ENCODE measurements at places on chromosomes 11 and 22. TPM values are rescaled to one million over a fixed set of nuclear protein-coding genes. Genes with fewer than 3 reads are reported as not detected.

DNA sequence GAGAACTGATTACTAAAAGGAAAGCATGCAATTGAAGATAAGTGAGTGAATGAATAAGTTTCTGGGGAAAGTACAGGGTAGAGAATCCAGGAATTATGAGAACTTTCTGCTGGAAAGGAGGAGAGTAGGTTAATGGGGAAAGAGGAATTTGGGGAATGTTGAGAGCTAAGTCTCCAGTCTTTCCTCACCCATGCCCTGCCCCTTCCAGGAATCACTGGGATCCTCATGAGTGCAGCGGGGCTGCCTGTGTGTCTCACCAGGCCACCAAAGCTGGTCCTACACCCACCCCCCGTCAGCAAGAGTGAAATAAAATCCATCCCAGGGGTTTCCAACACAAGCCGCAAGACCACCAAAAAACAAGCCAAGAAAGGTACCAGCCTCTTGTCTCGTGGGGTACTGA, 17.0 kb downstream of the DTX4 start:
- no peaks in the 10 kb centered on the region for H3K36me3 ChIP-seq
- H3K27me3 ChIP-seq: no peaks in the 10 kb centered on the region
- peak overlapping the region; percentile 33 for H3K27ac ChIP-seq
- no peak for DNase-seq
- H3K4me1 ChIP-seq: peaks cover 64% of the 10 kb centered on the region

Gene TUBA8
- 2.7 TPM for polyA plus RNA-seq

Gene OR5B21
- polyA plus RNA-seq: not detected

DNA sequence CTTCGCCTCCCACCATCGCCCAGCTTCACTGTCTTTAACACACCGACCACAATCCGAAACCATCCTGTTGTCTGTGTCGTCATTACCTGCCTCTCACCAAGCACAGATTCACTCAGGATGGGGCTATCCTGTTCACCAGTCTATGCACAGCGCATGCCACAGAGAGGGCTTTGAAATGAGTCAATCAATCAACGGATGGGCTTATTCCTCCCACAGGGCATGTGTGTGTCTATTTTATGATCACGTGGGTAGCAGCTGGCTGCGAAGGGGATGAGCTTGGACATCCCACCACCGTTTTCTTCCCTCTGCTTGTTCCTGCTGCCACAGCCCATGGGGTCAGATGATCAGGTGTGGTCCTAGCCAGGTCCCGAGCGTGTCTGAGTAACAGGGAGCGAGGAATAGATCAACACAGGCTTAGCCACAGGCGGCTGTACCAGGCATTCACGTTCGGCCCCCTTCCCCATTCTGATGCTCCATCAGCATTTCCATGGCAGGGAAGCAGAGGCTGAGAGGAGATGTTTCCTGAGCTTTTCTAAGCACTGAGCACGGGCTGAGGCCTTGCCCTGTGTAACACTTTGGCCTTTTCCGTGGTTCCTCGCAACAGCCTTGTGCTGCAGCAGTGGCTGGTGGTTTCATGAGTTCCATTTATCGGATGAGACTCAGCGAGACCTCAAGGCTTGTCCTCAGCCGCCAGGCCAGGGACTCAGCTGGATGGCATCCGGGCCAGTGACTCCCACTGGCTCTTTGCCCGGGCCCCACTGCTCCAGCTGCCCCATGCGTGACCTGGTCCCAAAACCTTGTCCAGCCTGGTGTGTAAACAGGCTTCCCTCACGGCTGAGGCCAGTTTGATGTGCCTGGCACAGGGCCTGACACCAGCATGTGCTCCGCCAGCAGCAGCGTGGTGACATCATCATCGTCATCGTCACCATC, 48.1 kb upstream of the FGF3 start:
- no peaks in the 10 kb centered on the region for H3K4me1 ChIP-seq
- no peak for DNase-seq
- no peaks in the 10 kb centered on the region for H3K27me3 ChIP-seq
- H3K4me3 ChIP-seq: no peak overlapping the region
- no peak overlapping the region for H3K27ac ChIP-seq
- H3K36me3 ChIP-seq: no peaks in the 10 kb centered on the region

GRCh38 chr11:17773674-17774073, 39.1 kb downstream of the KCNC1 start:
- H3K4me1 ChIP-seq: no peaks in the 10 kb centered on the region
- H3K4me3 ChIP-seq: no peak overlapping the region
- no peaks in the 10 kb centered on the region for H3K36me3 ChIP-seq
- no peak overlapping the region for H3K27ac ChIP-seq
- no peaks in the 10 kb centered on the region for H3K27me3 ChIP-seq

Gene CHRDL2
- 0.76 TPM for polyA plus RNA-seq

Gene GLYATL2
- 2.7 TPM for polyA plus RNA-seq

- no peak overlapping the region for H3K4me3 ChIP-seq
- H3K27me3 ChIP-seq: no peaks in the 10 kb centered on the region
- H3K36me3 ChIP-seq: no peaks in the 10 kb centered on the region
- no peak overlapping the region for H3K27ac ChIP-seq
- no peak for DNase-seq
Measured at GRCh38 chr11:87260811-87261210, 223.1 kb downstream of the TMEM135 start.

GRCh38 chr11:18720808-18721560, 5.0 kb downstream of the IGSF22 start:
- peak; percentile 86 for DNase-seq
- H3K27me3 ChIP-seq: peaks cover 12% of the 10 kb centered on the region
- H3K4me3 ChIP-seq: peak overlapping the region; percentile 45
- H3K4me1 ChIP-seq: peaks cover 16% of the 10 kb centered on the region
- no peaks in the 10 kb centered on the region for H3K36me3 ChIP-seq

- H3K4me1 ChIP-seq: peaks cover 62% of the 10 kb centered on the region
- H3K27ac ChIP-seq: peak overlapping the region; percentile 41
- no peaks in the 10 kb centered on the region for H3K36me3 ChIP-seq
- DNase-seq: peak; percentile 88
- H3K27me3 ChIP-seq: no peaks in the 10 kb centered on the region
Measured at GRCh38 chr11:8812438-8812837, 98.6 kb upstream of the AKIP1 start.

DNA sequence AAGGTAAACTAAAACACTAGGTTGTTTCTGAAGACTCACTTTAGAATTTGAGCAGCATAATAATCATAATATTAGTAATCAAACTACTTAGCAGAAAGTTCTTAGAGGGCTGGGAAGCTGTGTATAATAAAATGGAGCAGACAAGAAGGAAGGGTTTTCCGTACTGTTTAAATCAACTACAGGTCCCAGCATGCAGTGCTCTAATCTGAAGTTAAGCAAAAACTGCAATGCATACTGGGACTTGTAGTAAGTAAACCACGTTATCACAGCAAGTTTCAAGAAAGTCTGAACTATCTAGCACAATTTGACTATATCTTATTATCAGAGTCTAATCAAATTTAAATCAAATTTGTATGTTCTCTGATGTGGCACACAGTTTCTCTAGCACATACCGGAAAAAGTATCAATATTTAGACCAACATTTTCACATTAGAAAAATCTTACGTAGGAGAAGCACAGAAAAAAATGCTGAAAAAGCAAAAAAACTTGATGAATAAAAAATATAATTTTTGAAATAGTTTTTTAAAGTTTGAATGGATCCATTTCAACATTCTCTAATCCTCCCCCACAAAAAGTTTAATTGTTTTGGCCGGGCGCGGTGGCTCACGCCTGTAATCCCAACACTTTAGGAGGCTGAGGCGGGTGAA, 8.2 kb downstream of the PHF21A start:
- H3K27me3 ChIP-seq: no peaks in the 10 kb centered on the region
- H3K36me3 ChIP-seq: no peaks in the 10 kb centered on the region
- H3K4me1 ChIP-seq: peaks cover 59% of the 10 kb centered on the region
- no peak overlapping the region for H3K4me3 ChIP-seq
- no peak overlapping the region for H3K27ac ChIP-seq
- no peak for DNase-seq

DNA sequence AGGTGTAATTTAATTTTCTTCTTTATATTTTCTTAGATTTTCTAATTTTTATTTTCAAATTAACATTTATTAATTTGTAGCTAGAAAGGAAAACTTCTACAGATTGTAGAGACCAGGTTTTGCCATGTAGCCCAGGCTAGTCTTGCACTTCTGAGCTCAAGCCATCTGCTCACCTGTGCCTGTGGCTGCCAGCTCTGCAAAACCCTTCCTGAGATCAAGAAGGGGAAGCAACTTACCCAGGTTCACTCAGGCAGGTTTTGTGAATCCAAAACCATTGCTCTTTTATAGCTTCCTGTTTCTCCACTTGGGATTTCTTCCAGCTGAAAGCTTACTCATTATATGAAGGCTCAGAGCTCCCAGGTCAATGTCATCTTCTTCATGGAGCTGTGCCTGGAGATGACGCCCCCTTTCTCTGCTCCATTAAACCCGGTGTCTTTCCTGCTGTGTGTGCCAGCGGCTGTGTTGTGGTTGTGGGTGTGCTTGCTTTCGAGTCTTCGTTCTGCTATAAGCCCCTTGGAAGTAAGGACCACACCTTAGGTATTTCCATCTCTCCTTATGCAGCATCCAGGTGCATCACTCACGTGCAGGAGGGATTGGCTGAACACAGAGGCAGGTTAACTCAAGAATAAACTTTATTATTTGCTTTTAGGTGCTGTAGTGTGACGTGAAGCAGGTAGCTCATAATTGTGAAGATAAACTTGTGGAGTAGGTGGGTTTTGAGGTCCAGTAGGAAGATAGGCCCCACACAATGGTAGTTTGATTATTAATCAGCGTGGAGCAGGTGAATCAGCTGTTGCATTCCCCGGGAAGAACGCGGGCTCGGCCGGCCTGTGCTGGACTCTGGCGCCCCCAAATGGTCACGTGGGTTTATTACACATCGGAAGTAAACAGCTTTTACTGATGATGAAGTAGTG, 42.2 kb upstream of the INCENP start:
- peaks cover 12% of the 10 kb centered on the region for H3K4me1 ChIP-seq
- DNase-seq: peak; percentile 68
- H3K27me3 ChIP-seq: no peaks in the 10 kb centered on the region
- no peaks in the 10 kb centered on the region for H3K36me3 ChIP-seq
- no peak overlapping the region for H3K4me3 ChIP-seq
- H3K27ac ChIP-seq: no peak overlapping the region

Gene GSTP1
- polyA plus RNA-seq: 655 TPM

DNA sequence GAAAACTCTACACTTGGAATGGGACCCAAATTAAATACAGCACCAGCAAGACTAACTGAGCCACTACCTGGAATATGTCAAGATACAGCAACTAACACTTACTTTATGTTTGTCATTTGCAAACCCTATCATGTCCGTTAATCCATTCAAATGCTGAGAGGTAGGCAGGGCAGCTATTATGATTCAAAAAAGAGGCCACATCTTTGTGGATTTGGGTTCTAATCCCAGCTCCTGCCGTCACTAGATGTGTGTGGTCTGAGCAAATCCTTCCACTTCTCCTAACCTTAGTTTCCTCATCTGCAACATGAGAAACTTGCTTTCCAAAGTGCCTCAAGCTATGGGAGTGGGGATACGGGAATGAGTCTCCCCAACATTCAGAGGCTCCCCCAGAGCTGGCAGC, 24.2 kb downstream of the FLI1 start:
- no peaks in the 10 kb centered on the region for H3K36me3 ChIP-seq
- H3K27me3 ChIP-seq: no peaks in the 10 kb centered on the region
- peaks cover 40% of the 10 kb centered on the region for H3K4me1 ChIP-seq
- no peak overlapping the region for H3K4me3 ChIP-seq

DNA sequence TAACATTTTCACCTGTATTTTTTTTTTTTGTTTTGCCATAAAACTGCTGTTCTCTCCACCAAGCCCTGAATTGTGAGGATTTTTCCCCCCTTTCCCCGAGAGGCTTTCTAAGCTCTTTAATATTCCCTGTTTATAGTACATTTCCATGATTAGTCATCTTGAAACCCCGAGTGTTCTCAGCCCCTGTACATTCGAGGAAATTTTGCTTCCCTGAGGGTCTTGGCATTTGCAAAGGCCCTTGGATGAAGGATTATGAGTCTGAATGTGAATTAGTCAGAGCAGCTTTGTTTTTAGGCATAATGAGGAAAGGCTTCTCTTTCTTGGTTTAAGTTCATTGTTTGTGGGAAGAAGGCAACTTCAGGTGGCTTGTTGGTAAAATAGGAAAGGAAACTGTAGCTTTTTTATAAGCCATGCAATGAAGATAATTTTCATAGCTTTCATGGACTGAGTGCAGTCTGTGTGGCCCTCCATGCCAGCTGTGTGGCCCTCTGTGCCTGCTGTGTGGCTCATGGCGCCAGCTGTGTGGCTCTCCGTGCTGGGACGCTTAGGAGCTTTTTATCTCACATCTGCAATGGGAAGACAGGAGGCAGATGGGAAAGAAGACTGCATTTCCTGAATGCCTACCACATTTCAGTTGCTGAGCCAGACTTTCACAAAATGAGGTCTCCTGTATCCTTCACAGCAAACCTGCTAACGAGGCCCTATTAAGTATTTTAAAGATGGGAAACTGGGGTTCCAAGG, 129.0 kb downstream of the TEAD1 start:
- H3K27ac ChIP-seq: peak overlapping the region; percentile 72
- no peaks in the 10 kb centered on the region for H3K36me3 ChIP-seq
- no peak overlapping the region for H3K4me3 ChIP-seq
- H3K27me3 ChIP-seq: peaks cover 6% of the 10 kb centered on the region

Gene NXPE2
- polyA plus RNA-seq: 0.36 TPM

Gene GGT5
- polyA plus RNA-seq: 11.5 TPM

DNA sequence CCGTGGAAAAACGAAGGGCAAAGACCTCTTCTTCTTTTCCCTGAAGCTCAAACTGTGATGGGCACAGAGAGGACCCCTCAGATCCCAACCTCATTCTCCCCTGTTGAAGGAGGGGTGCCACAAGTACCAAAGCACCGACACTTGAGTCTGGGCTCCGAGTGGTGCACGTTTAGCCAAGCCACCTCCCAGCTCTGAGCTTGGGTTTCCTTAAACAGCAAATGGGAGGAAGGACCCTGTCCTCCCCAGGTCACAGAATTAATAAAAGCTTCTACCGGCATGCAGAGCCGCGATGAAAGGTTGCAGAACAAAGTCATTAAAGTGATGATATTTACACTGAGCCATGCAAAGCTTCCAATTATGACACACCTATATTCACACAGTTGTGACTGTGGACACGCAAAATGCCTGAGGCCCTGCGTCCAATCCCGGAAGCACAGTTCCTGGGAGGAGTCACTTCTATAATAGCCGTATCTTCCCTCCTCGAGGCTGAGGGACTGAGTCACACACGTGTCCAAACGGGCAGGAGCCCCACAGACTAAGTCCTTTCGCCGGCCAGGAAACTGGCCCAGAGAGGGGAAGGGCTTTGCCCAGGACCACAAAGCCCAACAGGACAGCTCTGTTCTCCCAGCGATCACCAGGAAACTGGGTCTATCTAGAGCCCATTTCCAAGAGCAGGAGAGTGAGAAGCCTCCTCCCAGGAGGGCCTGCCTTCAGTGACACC, 922 bp upstream of the CSNK1E start:
- H3K4me3 ChIP-seq: peak overlapping the region; percentile 12
- H3K27me3 ChIP-seq: no peaks in the 10 kb centered on the region
- H3K27ac ChIP-seq: peak overlapping the region; percentile 83
- DNase-seq: no peak
- peaks cover 46% of the 10 kb centered on the region for H3K4me1 ChIP-seq
- peaks cover 6% of the 10 kb centered on the region for H3K36me3 ChIP-seq

DNA sequence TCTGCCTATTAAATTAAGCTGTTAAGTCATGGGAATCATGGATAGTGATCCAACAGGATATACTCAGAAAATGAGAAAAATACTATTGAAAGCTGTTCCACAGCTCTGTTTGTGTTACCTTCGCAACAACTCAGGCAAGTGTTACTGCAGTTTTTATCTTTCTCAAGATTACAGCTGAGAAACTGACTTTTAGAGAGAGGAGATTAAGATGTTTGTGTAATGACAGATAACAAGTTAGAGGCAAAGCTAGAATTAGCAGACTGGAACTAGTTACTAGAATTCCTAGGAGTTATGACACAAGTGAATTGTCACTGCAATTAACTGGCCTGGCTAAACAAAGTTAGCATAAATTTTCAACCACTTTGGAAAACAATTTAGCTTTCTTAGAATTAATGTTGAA, 1.6 kb downstream of the SLN start:
- peaks cover 4% of the 10 kb centered on the region for H3K27me3 ChIP-seq
- no peak overlapping the region for H3K27ac ChIP-seq
